ENCODE measurements at places on chromosomes 11 and 22.

DNA sequence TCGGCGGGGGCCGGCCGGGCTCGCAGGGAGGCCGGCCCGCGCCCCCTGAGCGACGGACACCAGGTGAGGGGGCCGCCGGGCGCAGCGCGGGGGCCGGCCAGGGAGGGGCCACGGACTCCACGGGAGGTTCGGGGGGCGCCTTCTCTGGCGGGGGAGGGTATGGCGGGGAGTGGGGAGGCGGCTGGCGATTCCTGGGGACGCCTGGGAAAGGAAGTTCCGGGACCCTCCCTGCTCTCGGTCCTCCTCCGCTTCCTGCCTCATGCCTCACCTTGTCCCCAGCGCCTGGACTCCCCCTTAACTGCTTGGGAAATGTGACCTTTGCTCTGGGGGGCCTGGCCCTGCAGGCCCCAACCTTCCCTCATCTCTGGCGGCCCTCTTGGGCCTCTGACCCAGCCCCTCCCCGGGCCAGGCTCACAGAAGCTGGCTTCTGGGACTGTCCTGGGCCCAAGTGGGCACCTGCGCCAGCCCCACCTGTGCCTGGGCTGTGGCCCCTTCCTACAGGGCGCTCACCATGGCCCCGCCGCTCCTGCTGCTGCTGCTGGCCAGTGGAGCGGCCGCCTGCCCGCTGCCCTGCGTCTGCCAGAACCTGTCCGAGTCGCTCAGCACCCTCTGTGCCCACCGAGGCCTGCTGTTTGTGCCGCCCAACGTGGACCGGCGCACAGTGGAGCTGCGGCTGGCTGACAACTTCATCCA, 516 bp downstream of the LRFN4 start:
- peak; percentile 66 for DNase-seq

- no peak for DNase-seq
Measured at GRCh38 chr22:28570696-28571373, 108.8 kb downstream of the TTC28 start.

DNA sequence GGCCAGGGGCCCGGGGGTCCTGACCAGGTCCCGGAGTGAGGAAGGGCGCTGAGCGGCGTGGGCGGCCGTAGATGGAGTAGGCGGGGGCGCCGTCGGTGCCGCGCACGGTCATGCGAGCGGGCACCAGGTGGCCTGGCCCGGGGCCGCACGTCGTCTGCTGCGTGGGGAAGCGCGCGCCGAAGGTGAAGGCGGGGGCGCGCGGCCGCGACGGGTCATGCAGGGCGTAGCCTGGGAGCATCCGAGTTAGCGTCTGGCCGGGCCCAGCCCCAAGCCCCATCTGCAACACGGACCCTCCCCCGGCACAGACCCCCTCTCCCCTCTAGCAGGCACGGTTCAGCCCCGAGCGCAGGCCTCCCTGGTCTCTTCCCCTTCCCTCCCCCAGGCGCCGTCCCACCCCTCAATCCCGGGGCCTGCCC, 1.7 kb upstream of the TYMP start:
- peak; percentile 78 for DNase-seq

GRCh38 chr11:78783846-78784245, 209.2 kb upstream of the NARS2 start:
- DNase-seq = no peak

DNA sequence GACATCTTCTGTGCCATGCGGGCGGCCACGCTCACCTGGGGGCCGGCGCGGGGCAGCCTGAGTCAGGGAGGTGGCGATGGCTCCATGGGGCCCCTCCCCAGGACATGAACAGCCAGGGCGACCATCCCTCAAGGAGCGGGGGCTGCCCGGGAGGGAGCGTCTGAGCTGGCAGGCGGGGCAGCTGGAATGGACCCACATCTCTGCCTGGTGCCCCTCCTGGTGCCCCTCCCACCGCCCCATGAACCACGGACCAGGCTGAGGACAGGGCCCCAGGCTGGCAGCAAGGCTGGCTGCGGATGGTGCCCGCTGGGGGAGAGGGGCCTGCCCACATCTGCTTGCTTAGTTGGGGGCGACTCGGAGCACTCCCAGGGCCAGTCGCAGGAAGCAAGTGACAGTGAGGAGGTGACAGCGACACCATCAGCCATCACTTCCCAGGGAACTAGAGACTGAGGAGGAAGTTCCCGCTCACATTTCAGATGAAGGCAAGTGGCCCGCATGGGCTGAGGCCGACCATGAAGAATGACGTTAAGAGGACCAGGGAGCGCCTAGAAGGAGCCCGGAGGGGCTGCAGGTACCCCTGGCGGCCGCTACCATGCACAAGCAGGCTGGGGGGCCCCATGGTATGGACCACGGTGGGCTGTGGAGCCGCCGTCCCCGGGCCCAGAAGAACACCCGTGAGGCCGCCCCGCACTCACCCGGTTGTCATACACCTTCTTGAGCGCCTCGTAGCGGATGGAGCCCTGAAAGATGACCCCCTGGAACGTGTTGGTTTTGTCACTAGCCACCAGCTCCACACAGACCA, 37.3 kb downstream of the KIAA0930 start:
- no peak for DNase-seq

DNA sequence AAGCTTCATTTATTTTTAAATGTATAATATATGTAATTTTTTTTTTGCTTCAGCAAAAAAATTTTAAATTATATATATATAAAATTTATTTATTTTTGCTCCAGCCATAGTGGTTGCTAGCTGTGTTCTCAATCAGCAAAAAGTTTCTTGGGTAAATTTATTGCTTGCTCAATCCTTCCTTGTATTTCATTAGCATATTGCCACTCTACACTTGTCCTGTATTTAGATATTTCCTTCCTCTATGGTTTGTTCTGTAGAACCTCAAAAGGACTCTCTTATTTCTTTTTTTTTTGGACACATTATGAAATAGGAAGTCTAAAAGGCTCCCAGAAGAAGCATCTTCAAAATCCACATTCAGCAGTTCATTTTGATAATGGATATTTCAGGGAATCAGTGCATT, 2.3 kb downstream of the PTPRJ start:
- DNase-seq = no peak

- DNase-seq = no peak
Measured at GRCh38 chr11:77510095-77510494, 36.2 kb upstream of the PAK1 start.

DNA sequence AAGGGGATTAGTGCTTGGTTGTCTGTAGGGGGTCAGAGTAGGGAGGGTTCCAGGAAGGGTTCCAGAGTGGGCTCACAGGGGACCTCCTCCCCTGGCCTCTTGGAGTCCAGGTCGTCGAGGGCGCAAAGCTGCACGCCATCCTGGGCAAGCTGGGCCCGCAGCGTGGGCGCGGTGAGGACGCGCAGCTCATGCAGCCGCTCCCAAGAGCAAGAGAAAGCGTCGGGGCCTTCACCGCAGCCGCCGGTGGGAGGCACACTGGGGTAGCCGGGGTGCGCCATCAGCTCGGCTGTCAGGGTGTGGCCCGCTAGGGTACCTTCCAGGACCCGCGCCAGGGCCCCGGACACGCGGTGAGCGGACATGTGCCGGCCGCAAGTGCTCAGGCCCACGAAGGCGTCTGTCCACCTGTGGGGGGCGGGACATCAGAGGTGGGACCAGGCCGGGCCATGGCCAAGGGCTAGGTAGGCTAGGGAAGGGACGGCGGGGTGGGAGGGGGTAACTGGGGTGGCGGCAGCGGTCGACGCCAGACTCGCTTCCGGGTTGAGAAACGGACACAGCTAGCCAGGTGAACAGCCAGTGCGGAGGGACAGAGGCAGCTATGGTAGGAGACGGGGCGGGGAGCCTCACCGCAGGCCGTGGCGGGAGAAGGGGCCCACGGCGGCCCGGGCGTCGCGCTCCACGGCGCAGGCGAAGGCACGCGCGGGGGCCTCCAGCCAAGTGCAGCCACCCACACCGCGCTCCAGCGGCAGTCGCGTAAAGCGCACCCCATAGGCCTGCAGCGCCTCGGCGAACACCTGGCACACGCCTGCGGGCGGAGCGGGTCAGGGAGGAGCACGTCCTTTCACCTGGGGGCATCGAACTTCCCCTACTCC, 1.2 kb downstream of the YDJC start:
- DNase-seq = no peak

DNA sequence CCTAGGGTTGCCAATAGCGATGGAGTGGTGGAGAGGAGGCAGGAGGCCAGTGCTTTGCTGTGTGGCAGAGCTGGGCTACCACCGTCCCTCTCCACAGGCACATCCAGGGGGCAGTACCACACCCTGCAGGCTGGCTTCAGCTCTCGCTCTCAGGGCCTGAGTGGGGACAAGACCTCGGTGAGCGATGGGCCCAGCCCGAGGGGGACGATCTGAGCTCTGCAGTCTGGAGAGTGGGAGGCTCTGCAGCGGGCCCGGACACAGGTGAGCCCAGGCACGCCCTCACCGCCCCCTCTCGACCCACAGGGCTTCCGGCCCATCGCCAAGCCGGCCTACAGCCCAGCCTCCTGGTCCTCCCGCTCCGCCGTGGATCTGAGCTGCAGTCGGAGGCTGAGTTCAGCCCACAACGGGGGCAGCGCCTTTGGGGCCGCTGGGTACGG, 2.5 kb downstream of the PKP3 start:
- no peak for DNase-seq

DNA sequence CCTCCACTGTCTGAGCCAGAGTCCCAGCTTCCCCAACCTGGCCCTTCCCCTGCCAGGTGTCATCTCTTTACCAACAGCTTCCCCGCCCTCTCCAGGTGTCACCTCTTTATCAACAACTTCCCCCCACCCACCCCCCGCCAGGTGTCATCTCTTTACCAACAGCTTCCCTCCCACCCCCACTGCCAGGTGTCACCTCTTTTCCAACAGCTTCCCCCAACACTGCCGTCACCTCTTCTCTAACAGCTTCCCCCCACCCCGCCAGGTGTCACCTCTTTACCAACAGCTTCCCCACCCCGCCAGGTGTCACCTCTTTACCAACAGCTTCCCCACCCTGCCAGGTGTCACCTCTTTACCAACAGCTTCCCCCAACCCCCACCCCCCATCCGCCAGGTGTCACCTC, 29.8 kb upstream of the TTLL12 start:
- DNase-seq = no peak

- DNase-seq = no peak
Measured at GRCh38 chr11:66973956-66974580, 1.0 kb upstream of the C11orf86 start.

- no peak for DNase-seq
Measured at GRCh38 chr22:35258191-35258988, 1.1 kb downstream of the HMGXB4 start.

GRCh38 chr11:124760205-124760652, 1.9 kb downstream of the ESAM start:
- no peak for DNase-seq

- no peak for DNase-seq
Measured at GRCh38 chr11:125933030-125933813, 12.6 kb upstream of the VSIG10L2 start.

- DNase-seq = no peak
Measured at GRCh38 chr11:27438595-27438981, 34.0 kb downstream of the LGR4 start.

DNA sequence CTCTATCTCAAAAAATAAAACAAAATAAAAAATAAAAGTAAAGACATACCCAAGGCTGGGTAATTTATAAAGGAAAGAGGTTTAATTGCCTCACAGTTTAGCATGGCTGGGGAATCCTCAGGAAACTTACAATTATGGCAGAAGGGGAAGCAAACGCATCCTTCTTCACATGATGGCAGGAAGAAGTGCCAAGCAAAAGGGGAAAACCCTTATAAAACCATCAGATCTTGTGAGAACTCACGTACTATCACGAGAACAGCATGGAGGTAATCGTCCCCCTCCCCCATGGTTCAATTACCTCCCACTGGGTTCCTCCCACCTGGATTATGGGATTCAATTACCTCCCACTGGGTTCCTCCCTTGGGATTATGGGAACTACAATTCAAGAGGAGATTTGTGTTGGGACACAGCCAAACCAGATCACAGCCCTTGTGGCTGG, 8.3 kb upstream of the SSTR3 start:
- DNase-seq = no peak

DNA sequence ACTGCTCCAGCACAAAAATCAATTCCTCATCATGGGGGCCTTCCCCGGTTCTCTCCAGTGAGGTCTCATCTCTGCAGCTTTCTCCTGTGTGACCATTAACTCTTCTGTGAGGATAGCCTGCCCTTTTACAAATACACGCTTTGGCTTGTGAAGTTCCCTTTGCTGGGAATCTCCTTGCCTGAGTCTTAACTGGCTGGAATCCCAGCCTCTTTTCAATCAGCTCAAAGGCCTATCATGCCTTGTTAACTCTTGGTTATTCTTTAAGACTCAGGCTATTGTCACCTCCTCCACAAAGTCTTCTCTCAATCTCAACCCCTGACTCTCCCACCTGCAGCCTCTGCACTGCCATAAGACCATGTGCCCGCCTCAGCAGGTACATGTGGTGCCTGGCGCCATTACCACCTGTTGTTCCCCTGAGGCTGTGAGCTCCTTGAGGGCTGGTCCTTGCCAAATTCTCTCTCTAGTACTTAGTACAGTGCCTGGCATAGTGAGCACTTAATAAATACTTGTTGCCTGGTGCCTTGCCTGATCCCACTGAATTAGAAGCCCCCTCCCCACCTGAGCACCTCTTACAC, 128.2 kb downstream of the ST3GAL4 start:
- DNase-seq = peak; percentile 19

DNA sequence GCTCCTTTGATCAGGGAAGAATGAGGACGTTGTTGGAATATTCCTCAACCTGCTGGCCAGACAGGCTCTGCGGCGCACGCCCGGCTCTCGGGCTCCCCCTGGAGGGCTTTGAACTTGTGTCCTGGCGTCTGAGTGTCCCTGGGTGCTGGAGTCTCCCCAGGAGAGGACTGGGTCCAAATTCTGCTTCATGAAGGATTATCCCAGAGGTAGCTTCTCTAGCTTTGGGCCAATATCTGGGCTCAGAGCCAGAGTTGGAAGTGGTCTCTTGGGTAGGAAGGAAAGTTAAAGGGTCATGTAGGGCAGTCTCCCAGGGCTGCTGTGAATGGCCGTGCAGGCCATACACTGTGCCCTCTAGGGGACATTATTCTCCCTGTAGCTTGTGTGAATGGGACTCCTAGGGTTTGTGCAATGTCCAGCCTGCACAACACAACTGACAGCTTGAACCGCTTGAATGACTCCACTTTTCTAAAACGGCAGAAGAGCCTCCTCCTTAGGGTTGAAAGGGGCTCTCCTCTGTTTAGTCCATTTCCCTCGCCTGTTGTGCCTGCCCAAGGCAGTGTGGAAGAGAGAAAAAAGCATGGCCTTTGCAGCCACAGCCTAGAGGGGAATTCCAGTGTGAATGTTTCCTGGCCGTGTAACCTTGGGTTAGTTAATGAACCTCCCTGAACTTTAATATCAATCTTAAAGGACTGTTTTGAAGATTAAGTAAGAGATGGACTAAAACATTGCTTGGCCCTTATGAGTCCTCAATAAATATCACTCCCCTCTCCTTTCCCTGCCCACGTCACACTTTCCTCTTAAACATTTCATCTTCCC, 111.2 kb upstream of the THY1 start:
- DNase-seq = peak; percentile 86

- peak; percentile 96 for DNase-seq
Measured at GRCh38 chr11:2305140-2305778, 3.4 kb downstream of the TSPAN32 start.

- no peak for DNase-seq
Measured at GRCh38 chr11:69655479-69656428, 14.8 kb downstream of the CCND1 start.

GRCh38 chr22:33958741-33959140, 38.5 kb upstream of the LARGE1 start:
- no peak for DNase-seq
